ENCODE measurements at places on chromosomes 1 and 21.

- no peak for DNase-seq
Measured at GRCh38 chr1:172135076-172135672, 285.3 kb upstream of the C1orf105 start.

DNA sequence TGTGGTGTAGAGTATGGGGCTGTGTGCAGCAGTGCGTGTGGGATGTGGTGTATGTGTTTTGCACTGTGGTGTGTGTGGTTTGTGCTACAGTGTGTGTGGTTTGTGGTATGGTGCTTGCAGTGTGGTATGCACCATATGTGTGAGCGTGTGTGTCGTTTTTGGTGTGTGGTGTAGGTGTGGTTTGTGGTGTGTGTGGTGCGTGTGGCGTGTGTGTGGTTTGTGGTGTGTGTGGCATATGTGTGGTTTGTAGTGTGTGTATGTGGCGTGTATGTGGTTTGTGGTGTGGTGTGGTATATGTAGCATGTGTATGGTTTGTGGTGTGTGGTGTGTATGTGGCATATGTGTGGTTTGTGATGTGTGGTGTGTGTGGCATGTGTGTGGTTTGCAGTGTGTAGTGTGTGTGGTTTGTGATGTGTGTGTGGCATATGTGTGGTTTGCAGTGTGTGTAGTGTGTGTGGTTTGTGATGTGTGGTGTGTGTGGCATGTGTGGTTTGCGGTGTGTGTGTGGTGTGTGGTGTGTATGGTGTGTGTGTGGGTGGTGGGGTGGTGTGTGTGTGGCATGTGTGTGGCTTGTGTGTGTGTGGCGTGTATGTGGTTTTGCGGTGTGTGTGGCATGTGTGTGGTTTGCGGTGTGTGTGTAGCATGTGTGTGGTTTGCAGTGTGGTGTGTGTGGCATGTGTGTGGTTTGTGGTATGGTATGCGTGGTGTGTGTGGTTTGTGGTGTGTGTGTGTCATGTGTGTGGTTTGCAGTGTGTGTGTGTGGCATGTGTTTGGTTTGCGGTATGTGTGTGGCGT lies 53.5 kb upstream of the TRAPPC10 start:
- DNase-seq = no peak

- no peak for DNase-seq
Measured at GRCh38 chr1:18890706-18891425, 11.5 kb downstream of the ALDH4A1 start.

DNA sequence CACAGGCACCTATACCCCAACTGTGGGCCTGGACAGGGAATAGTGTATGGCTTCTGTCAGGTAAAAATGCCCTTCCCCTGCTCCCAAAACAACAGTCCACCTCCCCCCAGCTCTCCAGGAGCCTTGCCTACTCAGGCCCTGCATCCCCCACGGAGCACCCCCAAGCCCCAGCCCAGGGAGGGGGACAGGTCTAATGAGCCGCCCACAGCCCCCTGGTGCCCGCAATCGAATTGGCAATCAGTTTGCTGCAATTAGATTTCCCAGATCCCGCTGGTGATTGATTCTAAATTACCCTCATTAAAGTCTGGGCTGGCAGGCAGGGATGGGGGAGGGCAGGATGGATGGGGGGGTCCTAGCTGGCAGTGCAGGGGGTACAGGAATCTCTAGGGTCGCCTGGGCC lies 8.1 kb downstream of the SDC3 start:
- no peak for DNase-seq

DNA sequence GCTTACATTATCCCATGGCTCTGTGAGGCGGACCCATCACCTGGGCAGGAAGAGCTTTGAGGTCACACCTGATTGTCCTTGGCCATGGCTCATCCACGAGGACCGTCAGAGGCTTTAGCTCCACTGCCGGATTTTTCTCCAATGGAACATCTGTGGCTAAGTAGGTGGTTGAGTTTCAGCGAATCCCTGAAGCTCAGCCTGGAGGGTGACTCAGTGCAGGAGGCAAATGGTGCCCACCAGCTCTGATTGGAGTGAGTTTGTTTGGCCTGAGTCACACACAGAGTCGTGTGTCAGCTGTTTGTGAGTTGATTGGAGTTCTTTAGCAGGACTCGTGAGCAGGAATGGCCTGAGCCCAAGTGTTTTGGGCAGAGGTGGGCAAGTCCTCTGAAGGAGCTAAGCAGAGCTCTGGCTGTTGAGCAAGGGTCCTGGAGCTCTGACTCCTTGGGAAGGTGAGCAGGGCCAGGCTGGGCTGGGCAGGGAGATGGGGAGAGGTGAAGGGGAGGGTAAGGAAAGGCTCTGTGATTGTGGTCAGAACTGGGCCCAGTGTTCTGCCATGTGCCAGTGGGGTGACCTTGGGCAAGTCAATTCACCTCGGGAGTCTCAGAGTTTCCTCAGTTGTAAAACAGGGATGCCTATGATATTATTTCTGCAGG lies 2.0 kb downstream of the SLC6A17 start:
- peak; percentile 86 for DNase-seq

DNA sequence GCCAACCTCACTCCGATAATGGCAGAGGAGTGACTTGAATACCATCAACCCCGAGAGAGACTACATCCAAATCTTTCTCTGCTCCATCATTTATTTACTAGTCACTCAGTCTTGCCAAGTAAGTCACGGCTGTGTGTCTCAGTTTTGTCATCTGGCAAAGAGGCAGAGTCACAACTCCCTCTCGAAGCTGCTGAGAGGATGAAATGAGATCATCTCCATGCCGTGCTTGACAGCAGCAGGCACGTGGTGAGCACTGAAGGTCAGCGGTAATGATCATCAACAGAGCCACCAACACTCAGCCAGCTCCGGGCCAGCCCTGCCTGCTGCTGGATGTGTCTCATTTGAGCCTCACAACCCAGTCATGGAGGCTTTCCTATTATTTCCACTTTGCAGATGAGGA lies 19.9 kb downstream of the ALDH4A1 start:
- DNase-seq = no peak

DNA sequence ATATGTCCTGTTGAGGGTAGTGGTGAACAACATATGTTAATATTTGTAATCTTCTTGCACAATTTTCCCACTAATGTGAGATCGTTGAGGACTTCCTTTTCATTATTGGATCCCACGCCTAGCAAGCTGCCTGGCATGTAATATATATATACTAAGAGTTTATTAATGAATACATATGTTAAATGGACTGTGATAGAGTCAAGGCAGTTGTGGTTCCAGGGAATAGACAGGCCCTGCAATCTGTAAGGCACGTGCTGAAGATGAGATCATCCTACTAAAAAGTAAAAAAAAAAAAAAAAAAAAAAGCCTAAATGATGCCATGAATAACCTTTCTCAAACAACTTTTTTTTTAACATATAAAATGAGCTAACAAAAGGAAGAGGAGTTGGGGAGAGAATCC lies 28.9 kb downstream of the PLPPR5 start:
- DNase-seq = no peak

DNA sequence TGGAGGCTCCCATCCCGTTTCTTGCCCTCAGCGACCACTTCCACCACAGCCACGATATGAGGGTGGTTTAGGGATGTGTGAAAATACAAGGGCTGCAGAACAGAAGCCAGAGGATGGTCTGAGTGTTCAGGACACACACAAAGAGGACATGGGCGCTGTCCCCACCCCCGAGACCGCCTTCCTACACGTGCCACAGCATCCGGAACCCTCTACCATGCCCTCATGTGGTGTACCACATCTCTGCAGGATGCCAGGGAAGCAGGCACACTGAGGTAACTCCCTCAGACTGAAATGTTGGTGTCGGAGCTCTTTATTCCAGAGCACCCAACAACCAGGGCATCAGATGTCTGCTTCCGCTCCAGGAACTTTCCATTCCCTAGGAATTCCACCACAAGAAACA lies 23.1 kb downstream of the NPHP4 start:
- no peak for DNase-seq

GRCh38 chr1:228063251-228064191 lies 19.0 kb upstream of the ARF1 start:
- DNase-seq = no peak

GRCh38 chr1:24021403-24022266 lies 41.5 kb upstream of the SRSF10 start:
- DNase-seq = no peak
